Hippocampal formation (tissue), 2 donors: ENCODE measurements at places on chromosomes 11 and 22.

- no peak for DNase-seq
Measured at GRCh38 chr22:43867839-43868635, 5.7 kb upstream of the SULT4A1 start.

DNA sequence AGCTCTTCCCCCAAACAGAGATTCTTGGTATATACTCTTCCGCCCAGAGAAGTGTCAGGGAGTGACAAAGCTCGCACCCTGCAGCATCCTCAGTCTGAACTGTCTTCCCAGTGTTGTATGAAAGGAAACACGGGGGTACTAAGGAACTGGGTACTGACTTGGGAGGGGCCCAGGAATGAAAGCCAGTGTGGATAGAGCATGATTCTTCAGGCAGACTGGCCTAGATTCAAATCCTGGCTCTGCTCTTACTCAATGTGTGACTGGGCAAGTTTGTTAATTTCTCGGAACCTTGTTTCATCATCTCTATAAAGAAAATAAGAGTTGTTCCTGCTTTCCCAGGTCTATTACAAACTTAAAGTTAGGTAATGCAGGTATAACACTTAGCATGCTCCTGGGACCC, 266.0 kb upstream of the NARS2 start:
- no peak for DNase-seq

DNA sequence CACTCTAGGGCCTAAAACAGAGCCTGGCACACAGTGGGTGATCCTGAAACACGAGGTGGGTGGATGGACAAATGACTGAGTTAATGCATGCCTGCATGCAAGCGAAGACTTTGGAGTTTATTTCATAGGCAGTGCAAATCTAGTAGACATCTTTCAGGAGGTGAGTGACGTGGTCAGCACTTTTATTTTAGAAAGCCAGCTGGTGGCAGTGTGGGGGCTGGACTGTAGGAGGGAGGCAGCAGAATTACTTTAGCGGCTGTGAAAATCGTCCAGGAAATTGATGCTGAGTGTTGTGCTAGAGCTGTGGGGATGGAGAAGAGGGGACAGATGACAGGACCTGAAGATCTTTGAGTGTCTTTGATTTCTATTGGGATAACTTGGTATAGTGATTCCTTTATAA, 47.1 kb downstream of the BMAL1 start:
- peak; percentile 27 for DNase-seq

GRCh38 chr11:65262776-65263175, 1.0 kb downstream of the POLA2 start:
- DNase-seq = no peak

GRCh38 chr22:37375801-37376200, 51.5 kb downstream of the ELFN2 start:
- no peak for DNase-seq

GRCh38 chr11:119446434-119446833, 23.5 kb upstream of the THY1 start:
- DNase-seq = no peak

DNA sequence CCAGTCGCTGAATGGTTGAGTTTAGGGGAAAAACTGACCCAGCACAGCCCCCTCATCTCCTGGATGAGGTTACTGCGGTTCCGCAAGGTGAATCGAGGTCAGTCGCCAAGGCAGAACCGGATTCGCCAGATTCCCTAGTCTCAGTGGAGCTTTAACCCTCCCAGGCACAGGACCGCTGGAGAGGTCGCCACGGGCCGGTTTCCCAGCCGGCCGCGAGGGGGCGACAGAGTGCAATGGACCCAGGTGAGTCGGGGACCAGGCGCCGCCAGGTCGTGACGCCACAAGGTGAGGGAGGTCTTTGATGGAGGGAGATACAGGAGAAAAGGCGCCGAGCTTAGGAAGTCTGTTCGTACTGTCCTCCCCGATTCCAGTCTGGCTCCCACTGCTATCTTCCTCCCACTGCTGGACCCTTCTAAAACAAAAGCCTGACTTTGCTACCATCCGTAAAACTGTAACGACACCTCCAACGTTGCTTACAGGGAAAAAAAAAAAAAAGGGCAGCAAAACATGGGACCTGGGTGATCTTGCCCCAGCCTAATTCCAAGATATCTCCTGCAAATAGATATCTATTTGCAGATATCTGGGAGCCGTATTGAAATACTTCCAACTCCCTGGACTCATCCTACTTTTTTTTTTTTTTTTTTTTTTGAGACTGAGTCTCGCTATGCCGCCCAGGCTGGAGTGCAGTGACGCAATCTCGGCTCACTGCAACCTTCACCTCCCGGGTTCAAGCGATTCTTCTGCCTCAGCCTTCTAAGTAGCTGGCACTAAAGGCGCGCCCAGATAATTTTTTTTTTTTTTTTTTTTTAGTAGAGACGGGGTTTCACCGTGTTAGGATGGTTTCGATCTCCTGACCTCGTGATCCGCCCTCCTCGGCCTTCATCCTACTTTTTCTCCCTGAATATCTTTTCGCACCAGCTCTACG, 1.4 kb upstream of the GGA1 start:
- peak; percentile 54 for DNase-seq

- DNase-seq = no peak
Measured at GRCh38 chr11:11336664-11337063, 16.4 kb downstream of the CSNK2A3 start.

DNA sequence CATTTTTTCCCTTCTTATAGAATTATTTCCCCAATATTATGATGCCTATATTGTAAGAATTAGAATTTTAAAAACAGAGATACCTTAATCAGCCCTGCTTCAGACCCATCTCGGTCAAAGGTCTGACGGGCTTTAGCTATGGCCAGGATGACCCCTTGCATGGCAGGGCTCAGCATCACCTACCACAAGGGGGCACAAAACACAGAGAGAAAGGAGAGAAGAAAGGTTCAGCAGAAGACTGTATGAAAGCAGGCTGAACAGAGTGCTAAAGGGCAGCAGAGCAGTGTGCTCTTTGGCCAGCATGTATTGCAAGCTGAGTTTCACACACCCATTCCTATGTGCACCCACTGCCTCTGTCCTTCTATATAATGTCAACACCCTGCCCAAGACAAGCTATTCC, 26.8 kb downstream of the CLDN25 start:
- DNase-seq = no peak

DNA sequence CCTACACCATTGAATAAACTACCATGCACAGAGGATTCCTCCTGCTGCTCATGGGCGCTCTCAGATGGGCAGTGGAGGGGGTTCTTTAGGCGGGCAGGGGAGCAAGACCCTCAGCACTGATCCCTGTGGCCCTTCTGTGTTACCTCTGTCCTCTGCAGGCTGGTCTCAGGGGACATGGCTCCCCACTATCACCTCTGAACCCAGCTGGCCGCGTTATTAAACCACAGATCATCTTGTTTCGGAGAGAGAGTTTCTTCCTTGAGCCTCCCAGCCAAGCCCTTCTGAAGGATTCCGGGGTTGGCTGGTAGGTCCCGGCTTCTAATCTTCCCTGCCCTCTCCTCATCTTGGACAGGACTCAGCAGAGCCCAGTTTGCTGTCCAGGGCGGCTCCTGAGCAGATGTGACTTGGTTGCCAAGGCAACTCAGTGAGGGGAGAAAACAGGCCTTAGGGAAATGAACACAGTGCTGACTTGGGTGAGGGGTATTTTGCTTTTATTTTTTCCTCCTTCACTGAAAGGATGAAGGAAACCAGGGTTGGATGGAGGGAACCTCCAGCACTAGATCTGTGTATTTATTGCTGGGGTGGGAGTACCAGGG, 13.3 kb downstream of the APOL3 start:
- DNase-seq = no peak

DNA sequence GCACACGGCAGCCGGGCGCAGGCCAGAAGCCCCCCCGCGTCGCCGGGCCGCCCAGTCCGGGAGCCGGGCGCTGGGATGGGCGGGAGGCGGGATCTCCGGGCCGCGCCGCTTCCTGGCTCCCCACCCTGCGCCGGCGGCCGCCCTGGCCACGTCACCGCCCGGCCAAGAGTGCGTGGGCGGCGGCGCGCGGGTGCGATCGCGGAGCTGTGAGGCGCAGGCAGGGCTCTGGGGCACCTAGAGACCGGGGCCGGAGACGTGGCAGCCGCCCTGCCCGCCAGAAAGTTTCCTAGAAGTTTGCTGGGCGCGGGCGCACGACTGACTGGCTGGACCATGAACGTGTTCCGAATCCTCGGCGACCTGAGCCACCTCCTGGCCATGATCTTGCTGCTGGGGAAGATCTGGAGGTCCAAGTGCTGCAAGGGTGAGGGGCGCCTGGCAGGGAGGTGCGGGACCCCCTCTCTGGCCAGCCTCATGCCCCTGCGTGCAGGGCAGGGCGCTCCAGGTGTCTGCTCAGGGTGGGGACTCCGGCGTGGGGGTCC, at the start of gene KDELR3:
Gene KDELR3, plus strand, starts transcription at position 193 of the 539 bp plus-strand sequence. Its CDS starts 138 bp downstream, at position 331.
- DNase-seq = no peak

DNA sequence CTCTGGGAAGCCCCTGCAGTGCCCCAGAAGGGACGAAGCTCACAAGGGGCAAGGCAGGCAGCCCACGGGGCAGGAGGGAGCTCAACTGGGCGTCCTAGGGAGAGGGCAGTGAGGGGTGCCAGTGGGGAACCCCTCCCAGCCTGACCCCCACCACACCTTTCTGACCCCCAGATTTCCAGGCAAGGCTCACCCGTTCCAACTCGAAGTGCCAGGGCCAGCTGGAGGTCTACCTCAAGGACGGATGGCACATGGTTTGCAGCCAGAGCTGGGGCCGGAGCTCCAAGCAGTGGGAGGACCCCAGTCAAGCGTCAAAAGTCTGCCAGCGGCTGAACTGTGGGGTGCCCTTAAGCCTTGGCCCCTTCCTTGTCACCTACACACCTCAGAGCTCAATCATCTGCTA, 15.7 kb downstream of the CD5 start:
- DNase-seq = no peak

GRCh38 chr11:16745950-16746605, 7.6 kb downstream of the C11orf58 start:
- no peak for DNase-seq
